Fibroblast of the aortic adventitia (primary cell): ENCODE measurements at places on chromosomes 4 and X. TPM values are rescaled to one million over a fixed set of nuclear protein-coding genes. Genes with fewer than 3 reads are reported as not detected.

ZFP92 gene
- total RNA-seq: 0.08 TPM in 1 of 2 replicates, not detected in the other

DNA sequence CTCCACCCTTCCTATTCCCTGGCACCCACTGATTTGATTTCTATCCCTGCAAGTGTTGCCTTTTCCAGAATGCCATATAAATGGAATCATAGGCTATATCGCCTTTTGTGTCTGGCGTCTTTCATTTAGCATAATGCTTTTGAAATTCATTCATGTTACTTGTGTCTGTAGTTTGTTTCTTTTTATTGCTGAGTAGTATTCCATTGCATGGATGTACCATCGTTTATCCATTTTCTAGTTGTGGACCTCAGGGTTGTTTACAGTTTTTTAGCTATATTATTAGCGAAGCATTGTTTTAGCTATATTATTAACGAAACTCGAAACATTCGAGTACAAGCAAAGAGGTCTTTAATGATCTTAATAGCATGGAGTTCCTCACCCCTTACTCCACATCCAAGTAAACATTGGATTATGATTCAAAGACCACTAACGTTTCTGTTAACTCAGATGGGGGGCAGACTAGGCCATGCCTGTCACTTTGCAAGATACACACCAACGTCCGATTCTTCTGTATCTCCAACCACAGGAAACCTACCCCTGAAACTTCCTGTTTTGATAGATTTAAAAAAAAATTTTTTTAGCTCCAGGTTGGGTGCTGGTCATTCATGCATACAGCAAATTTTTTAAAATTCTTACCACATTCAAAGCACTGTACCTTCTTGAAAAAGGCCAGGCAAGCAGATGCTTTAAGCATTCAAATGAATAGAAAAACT is 1.1 kb downstream of the DCK start:
- no peak for DNase-seq

- no peak for DNase-seq
Measured at GRCh38 chr4:69056921-69057550, 39.2 kb upstream of the UGT2B7 start.

GRCh38 chr4:165385126-165385525 is 6.3 kb downstream of the CPE start:
- no peak for DNase-seq

DNA sequence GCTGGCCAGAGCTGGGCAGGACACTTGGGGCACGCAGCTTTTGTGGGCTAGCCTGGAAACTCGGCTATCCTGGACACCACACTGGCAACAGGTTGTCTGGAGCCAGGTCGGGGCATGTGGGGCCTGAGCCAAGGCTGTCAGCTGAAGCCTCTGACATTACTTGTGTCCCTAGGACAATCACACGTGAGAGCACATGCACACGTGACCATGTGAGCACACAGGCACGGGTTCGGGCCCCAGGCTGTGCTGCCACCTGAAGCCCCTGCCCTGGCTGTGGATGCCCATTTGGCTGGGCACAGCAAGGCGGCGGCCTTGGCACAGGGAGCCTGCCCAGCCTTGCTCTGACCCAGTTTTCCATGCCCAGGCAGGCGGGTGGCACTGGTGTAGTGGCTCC is 8.7 kb upstream of the FGFR3 start:
- no peak for DNase-seq

GRCh38 chr4:101289306-101289705 is 58.0 kb downstream of the PPP3CA start:
- DNase-seq: no peak
